Activated T-helper 1 cell treated with anti-CD3 and anti-CD28 coated beads, Interleukin-12 subunit alpha, Interleukin-12 subunit beta, Interleukin-2, Interleukin-4 antibody, amounts not matched to agents 30 ng/mL and 10 ng/mL and 1 ng/mL, durations not matched to agents 14 hours and 24 hours and 36 hours (primary cell): ENCODE measurements at places on chromosomes 12 and 14. TPM values are rescaled to one million over a fixed set of nuclear protein-coding genes. Genes with fewer than 3 reads are reported as not detected.

DNA sequence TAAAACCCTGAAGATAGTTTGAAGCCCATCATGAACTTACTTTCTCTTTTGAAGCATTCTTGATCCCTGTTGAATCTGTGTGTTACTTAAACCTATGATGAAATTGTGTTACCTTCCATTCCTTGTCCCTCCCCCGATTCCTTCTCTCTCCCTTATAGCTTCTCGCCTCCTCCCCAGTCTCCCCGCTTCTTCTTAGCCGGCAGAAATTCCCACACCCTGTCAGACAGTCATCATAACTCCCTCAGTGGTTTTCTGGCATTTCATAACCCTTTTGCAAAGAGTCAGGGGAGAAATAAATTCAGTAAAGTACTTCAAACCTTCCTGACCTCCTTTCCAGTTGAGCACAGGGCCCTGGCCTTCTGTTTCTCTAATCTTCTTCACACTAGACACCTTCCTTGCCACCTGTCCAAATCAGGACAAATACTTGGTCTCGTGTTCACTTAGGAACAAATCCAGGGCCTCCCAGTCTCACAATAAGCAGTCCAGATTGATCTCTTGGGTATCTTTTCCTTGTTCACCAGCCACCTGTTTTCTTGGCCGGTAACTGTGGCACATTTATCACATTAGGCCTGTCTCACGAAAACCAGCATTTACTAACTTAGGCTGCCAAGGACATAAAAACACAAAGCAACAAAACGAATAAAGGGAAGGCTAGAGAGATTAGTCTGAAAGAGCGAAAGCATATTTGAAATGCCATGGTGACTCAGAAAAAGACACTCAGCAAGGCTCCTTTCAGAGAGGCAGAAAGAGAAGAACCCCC lies 355.9 kb downstream of the TMTC2 start:
- DNase-seq: no peak
- H3K4me1 ChIP-seq: no peaks in the 10 kb centered on the region
- no peaks in the 10 kb centered on the region for H3K36me3 ChIP-seq
- no peaks in the 10 kb centered on the region for H3K27me3 ChIP-seq
- H3K4me3 ChIP-seq: no peak overlapping the region

C12orf54 gene
- total RNA-seq: not detected in 2 replicates

- H3K4me1 ChIP-seq: no peaks in the 10 kb centered on the region
- peaks cover 22% of the 10 kb centered on the region for H3K27me3 ChIP-seq
- no peak overlapping the region for H3K27ac ChIP-seq
- H3K36me3 ChIP-seq: no peaks in the 10 kb centered on the region
Observed at GRCh38 chr14:97298736-97299135, 501.6 kb downstream of the VRK1 start.

RNF212B gene
- total RNA-seq: not detected in 2 replicates

CLEC4A gene
- total RNA-seq: 0.26 and 1.3 TPM in 2 replicates
